ENCODE measurements at places on chromosomes 1 and 21.

GRCh38 chr1:112686417-112686816 is 12.0 kb downstream of the MOV10 start:
- DNase-seq = no peak

DNA sequence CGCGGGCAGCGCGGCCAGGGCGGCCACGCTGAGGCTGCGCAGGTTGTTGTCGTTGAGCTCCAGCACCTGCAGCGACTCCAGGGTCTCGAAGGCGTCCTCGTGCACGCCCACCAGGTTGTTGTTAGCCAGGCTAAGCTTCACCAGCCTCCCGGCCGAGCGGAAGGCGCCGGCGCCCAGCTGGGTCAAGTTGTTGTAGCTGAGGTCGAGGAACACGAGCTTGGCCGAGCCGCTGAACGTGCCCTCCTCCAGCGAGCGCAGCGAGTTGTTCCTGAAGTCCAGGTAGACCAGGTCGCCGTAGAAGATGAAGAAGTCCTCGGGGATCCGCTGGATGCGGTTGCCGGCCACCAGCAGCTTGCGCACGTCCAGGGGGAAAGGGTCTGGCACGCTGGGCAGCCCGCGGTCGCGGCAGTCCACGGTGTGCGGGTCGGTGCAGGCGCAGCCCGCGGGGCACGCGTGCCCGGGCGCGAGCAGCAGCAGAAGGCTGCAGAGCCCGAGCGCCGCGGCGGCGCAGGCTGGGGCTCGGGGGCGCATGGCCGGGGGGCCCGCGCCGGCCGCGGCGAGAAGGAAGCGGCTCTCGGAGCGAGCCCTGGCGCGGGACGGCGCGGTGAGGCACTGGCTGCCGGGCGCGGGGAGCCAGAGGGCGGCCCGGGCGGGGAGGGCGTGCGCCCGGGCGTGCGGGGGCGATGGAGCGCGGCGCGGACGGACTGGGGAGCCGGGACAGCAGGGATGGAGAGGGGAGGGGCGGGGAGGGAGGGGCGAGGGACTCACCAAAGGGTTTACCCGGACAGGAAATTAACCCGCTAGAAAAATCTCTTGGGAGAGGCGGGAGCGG is 524 bp downstream of the LRRC38 start:
- no peak for DNase-seq

DNA sequence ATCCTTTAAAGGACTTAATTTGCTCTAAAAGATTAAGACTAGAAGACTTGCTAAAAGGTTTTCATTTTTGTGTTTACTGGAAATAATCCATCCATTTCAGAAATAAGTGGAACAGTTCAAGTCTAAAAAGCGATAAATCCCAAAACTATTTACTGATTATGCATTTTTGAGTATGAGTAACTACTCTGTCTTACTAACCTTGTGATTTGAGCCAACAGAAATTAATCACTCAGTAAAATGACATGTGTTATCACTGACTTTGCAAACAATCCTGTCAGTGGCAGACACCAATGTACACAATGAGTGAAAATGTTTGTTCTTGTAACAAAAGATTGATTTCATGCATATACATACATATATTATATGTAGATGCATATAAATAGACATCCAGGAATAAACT is 218.0 kb downstream of the DENND1B start:
- no peak for DNase-seq

DNA sequence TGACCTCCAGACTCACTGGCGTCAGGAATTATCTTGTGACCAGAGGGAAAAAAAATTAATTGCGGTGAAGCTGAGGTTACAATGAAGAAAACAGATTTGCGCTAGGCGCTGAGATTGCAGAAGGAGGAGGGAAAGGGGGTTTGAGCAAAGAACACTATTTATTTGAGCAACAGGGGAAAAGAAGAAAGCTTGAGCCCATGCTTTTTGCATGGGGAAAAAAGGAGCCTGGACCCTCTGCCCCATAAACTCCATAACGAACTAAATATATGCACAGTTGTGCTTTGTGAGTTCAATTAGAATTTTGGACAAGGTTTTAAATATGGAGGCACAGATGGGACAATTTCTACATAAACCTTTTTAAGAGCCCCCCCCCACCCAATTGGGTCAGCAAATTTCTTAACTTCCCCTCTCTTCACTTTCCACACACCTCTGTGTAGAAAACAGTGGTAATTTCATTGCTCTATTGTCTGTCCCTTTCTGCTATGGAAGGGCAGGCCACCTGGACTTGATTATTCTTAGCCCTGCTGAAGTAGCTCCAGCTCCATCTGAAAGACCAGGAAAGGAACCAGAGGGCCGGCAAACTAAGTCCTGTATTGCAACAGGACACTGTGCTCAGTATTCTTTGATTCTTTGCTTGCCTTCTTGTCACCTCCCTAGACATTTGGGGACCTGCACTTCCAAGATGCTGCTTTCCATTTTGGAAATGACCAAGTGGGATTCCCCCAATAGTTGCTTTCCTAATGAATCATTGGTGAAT is 862 bp upstream of the ID3 start:
- no peak for DNase-seq

- no peak for DNase-seq
These were observed 9.5 kb downstream of the ZBTB7B start for GRCh38 chr1:155012026-155012546.

DNA sequence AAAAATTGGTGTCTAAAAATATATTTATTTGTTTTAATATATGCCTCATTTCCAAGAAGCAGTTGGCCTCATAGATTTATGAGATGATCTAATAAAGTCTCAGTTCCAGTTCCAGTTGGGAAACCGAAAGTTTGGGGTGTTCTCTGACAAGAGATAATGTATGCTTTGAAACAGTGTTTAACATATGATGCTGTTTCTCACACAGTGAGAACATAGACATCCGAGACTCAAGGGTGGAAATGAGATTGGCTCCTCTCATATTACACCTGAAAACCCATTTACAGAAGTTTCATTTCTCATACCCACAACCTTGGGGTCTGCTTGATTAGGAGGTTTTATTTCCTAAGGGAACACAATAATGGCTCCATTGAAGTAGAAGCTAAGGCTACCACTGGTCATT is 200.6 kb upstream of the BEND5 start:
- DNase-seq = no peak

- DNase-seq = peak; percentile 41
These were observed 45.3 kb upstream of the MTF2 start for GRCh38 chr1:93033785-93034184.

DNA sequence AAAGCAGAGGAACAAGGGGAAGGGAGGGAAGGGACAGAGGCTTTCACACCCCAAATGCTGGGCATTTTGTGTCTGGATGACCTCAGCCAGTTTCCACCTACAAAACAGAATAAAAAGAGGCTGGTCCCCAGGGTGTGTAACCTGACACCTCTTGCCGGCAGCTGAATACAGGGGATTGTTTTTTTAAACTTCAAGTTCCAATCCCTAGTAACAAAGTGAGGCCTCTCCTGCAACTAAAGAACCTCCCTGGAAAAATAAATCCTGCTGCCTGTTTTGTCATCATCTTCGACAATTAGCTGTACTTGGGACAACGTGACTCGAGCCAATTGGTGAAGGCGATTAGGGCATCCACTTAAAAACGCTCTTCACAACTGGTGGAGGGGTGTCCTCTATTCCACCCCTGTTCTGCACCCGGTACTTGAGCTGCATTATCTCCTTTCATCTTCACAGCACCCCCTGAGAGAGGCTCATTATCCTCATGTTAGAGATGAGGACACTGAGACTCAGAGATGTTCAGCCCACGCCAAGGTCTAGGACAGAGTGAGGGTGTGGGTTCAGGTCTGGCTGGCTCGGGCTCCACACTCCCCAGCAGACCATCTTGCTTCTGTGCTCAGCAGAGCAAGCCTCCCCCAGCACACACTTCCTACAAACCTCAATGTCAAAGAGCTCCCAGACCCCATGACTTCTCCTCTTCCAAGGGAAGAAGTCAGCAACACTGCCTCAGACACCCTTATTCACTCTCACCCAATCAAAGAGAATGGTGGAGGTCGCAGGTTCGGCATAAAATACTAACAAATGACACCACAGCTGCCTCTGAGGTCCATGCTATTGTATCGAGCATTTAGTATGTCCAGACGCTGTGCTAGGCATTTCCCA is 15.2 kb downstream of the ITPKB start:
- no peak for DNase-seq

DNA sequence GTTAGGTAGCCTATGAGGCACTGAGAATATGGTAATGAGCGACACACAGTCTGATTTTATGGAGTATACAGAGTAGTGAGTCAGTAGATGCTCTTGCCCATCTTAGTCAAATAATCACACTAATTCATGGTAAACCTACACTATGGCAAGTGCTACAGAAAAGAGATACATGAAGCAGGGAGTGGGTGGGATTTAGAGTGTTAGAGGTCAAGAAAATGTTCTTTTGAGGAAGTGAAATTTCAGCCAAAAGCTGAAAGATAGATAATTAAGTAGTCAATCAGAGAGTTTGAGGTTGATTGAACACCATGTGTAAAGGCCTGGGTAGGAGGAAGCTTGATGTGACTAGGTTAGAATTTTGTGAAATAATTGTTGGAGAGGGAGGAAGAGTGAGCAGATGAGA is 14.7 kb downstream of the MDM4 start:
- peak; percentile 42 for DNase-seq

- no peak for DNase-seq
These were observed 18.9 kb downstream of the VN1R5 start for GRCh38 chr1:247274605-247275256.

GRCh38 chr1:60055336-60055735 is 18.2 kb downstream of the C1orf87 start:
- DNase-seq = no peak

DNA sequence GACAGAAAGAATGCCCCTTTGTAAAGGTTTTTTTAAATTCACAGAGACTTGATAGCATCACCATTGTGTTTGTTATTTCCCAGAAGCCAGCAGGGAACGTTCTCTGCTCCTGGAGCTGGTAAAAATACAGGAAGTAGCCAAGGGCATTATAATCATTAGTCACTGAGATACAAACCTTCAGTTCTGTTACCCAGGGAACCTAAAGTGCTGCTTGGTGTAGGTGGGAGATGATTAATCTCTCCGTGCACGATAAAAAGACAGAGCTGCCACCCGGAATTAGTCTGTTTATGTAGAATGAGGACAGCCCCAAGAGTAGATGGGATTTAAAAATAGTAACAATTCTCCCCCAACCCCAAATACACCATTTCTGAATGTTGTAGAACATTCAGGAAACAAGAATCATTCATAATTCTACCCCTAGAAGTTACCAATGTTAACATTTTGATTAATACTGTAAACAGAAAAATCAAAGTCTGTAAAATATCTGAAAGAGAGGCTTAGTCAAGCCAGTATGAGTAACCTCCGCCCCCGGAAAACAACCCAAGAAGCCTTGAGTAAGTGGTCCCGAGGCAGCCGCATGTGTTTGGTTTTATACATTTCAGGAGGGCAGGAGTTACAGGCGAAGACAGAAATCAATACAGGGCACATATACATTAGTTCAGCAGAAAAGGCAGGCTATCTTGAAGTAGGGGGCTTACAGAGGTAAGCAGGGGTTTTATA is 45.3 kb upstream of the CTBS start:
- DNase-seq = no peak

DNA sequence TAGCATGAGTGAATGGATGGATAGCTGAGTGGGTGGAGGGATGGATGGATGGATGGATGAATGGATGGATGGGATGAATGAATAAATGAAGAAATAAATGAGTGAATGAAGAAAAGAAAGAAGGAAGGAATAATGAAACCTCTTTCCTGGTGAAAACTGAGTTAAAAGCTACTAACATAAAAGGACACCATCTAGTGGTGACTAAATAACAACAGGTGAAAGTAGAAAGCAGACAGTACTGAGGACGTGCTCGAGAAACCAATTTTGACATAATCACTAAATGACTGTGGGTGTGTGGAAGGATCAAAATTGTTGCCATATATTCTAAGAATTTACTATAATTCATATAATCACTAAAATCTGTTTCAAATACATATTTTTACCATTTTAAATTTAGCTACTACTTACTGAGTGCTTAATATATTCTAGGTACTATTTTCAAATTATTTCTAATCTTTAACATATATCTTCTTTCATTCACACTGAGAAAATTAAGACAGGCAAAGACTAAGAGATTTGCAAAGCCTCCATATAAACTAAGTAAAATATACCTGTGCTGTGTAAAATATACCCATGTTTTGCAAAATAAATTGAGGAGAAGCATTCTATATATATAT is 522.9 kb downstream of the LRRIQ3 start:
- no peak for DNase-seq

- no peak for DNase-seq
These were observed 12.1 kb upstream of the PIGV start for GRCh38 chr1:26775666-26776065.

- DNase-seq = no peak
These were observed 39.1 kb upstream of the SLC19A1 start for GRCh38 chr21:45581322-45581712.

DNA sequence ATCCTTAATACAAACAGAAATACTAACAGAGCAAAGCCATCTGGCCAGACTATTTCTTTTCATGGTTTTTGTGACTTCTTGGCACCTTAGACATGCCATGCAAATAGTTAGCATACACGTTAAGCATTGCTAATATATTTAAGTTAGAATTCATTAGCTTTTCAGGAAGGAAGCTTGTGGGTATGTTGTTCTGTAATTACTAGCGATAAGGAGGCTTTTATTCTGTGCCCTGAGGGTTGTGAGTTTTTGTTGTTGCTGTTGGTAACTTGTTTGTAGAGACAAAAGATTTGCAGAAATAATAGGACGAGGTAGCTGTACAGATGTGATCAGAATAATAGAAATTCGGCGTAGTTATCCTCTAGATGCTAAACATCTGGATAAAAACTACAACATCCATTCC is 305.3 kb downstream of the TM2D1 start:
- DNase-seq = no peak

- DNase-seq = no peak
These were observed 4.1 kb upstream of the TPRG1L start for GRCh38 chr1:3620708-3621107.

DNA sequence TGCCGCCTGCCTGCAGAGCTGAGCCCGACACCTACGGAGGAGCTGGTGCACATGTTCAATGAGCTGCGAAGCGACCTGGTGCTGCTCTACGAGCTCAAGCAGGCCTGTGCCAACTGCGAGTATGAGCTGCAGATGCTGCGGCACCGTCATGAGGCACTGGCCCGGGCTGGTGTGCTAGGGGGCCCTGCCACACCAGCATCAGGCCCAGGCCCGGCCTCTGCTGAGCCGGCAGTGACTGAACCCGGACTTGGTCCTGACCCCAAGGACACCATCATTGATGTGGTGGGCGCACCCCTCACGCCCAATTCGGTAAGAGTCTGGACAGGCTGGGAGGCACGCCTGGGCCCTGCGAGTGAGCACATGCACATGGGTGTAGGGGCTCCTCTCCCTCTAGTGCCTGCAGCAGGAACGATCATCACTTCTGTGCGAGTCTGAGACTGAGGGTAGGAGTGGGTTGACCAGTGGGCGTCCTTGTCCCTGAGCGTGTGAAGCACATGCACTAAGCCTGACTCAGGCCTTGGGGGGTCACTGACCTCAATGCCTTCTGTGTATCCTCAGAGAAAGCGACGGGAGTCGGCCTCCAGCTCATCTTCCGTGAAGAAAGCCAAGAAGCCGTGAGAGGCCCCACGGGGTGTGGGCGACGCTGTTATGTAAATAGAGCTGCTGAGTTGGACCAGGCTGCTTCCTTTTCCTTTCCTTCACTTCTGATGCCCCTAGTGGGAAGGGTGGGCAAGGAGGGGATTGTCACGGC is 6.9 kb downstream of the DMAP1 start:
- DNase-seq = no peak
